Dermis microvascular lymphatic vessel endothelial cell (primary cell): ENCODE measurements at places on chromosomes 3 and 15. TPM values are rescaled to one million over a fixed set of nuclear protein-coding genes. Genes with fewer than 3 reads are reported as not detected.

DNA sequence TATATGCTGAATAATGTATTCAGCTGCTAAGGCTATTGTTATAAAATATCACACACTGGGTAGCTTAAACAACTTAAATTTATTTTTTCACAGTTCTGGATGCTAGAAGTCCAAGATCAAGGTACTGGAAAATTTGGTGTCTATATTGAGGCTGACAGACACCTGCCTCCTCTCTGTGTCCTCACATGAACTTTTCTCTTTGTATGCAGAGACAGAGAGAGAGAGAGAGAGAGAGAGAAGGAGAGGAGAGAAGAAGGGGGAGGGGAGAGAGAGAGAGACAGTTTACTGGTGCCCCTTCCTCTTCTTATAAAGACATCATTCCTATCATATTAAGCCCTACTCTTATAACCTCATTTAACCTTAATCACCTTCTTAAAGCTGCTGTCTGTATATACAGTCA lies 320.1 kb upstream of the THBS1 start:
- no peak for DNase-seq

GRCh38 chr3:56919137-56919796 lies 117.5 kb upstream of the ARHGEF3 start:
- no peak for DNase-seq

GRCh38 chr3:100613721-100614390 lies 4.5 kb downstream of the ADGRG7 start:
- no peak for DNase-seq

GRCh38 chr3:140247775-140248174 lies 312.8 kb downstream of the CLSTN2 start:
- DNase-seq, result no peak

DNA sequence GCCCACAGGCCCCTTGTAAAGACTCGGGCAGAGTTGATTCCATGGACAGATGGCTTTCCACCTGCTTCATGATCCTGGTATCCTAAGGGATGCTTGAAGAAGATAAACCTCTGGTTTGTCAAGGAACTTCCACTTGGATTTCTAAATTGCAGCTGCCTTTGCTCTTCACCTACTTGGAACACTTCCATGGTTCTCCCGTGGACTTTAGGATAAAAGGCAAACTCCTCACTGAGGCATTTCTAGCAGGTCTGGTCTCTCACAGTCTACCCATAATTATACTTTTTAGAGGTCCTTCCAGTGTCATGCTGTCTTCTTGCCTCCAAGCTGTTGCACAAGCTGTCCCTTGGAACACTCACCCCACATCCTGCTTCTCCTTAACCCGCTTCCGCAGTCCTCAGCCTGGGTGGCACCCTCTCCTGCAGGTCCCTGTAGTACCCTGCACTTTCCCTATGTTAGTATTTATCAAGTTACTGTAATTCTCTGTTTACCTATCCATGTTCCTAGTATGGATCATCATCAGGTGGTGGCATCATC lies 12.7 kb downstream of the TLNRD1 start:
- no peak for DNase-seq

DNA sequence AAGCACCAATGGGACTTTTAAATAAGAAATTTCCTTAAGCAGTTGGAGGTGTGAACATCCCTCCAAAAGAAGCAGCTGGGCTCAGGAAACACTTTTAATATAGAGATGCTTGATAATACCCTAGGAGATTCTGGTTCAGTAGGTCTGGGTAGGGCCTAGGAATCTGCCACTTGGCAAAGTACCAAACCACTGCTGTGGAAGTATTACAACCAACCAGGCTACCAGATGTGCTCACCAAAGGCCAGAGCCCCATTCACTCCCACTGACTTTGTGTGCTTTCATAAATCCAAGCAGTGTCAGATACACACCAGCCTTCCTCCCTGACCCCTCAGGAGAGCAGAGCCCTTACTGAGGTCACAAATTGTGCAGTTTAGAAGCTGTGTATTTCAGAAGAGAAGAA lies 162.6 kb downstream of the CCNL1 start:
- DNase-seq, result no peak

GRCh38 chr3:133856316-133856715 lies 39.4 kb downstream of the RAB6B start:
- DNase-seq, result no peak

DNA sequence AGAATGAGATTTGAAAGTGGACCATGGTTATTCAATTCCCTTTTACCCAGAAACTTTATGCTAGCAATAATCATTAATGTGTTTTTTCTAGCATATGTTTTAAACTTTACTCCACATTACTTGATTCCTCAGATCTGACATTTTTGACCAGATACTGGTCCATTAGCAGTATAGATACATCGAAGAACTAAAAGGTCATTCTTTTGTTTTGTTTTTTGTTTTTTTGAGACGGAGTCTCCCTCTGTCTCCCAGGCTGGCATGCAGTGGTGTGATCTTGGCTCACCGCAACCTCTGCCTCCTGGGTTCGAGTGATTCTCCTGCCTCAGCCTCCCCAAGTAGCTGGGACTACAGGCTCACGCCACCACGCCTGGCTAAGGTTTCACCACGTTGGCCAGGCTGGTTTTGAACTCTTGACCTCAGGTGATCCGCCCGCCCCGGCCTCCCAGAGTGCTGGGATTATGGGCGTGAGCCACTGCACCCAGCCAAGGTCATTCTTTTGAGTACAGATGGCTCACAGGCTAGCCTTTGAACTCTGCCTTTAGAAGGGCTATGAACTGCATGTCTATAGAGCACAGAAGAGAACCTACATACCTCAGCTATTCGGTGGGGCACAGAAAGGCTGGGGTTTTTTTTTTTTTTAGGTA lies 28.6 kb downstream of the CHP1 start:
- DNase-seq, result no peak

- no peak for DNase-seq
Measured at GRCh38 chr3:13647298-13648059, 98.6 kb downstream of the FBLN2 start.

DNA sequence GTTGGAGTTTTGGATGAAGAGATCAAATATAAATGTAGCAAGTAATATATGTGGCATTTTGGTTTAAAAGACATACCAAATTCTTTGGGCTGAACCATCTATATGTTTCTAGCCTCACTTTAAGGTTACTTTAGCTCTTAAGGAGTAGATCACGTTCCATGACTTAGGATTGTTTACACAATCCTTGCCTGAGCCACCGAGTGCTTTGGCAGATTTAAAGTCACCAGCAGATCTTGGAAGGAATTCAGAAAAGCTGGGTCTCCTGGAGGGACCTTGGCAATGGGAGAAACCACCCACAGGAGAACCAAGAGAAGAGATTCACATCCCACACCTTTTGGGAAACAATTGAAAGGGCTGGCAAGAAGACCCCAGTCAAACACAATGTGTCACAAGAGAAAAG lies 54.5 kb downstream of the TM4SF18 start:
- no peak for DNase-seq

DNA sequence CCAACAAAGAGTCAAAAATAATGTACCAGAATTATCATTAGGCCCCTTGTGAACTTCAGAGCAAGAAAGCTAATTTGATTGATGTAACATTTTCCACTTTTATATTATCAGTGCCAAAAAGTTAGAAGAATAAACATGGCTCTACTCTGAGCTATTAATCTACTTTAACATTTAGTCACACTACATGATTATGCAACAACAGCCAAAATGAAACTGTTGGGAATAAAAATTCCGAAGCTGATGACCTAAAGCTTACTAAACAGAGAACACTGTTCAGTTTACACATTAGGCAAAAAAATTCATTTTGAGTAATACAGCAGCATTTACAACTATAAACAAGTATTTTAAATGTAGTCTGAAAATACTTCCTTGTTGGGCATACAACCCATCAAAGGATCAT lies 1134.1 kb downstream of the EPHA3 start:
- no peak for DNase-seq

- no peak for DNase-seq
Measured at GRCh38 chr15:48720646-48721045, 75.1 kb upstream of the FBN1 start.

DNA sequence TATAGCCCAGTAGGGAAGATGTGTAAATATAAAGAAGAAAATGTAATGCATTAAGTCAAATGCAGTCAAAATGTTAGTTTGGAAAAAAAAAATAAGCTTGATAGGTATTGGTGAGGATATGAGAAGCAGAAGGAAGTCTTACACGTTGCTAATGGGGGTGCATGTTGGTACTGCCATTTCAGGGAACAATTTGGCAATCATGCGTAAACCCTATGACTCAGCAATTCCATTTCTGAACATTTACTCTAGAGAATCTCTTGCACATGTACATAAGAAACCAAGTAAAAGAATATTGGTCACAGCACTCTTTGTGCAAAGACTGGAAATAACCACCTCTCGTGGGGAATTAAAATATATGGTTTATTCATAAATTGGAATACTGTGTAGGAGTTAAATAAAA lies 35.5 kb upstream of the TIMP4 start:
- no peak for DNase-seq

DNA sequence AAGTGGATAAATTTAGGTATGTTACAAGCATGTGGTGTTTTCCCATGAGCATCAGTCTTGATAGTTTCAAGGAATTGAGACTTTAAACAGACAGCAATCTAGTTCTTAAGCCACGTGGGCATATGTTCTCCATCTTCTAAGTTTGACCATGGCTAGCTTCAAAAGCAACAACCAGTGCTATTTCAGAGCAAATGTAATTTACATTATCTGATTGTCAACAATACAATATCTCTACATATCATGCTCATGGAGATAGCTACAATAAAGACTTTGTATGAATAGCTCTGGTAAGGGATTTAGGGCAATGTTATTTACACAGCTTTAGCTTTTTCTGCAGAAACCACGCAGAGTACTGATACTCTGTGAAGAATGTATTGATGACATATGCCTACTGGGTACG lies 38.8 kb upstream of the PDZRN3 start:
- no peak for DNase-seq

- DNase-seq, result peak; percentile 85
Measured at GRCh38 chr3:188507244-188507720, 353.3 kb downstream of the LPP start.

DNA sequence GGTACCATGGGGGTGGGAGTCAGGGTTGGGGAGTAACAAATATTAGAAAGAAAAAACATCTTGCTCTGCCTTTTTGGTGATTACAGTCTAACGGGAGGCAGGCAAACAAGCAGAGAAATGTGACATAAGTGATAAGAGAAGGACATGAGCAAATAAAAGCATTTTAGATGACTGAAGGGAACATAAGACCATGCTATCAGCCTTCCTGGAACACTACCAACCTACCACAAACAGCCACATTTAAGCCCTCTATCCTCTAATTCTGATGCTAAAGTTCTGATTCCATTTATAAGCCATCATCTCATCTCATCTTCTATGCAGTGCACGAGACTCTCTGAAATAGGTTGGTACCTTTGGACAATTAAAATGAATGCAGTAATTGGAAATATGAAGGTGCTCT lies 243.4 kb upstream of the P2RY1 start:
- no peak for DNase-seq

- no peak for DNase-seq
Measured at GRCh38 chr3:138127636-138128365, 4.4 kb downstream of the A4GNT start.

DNA sequence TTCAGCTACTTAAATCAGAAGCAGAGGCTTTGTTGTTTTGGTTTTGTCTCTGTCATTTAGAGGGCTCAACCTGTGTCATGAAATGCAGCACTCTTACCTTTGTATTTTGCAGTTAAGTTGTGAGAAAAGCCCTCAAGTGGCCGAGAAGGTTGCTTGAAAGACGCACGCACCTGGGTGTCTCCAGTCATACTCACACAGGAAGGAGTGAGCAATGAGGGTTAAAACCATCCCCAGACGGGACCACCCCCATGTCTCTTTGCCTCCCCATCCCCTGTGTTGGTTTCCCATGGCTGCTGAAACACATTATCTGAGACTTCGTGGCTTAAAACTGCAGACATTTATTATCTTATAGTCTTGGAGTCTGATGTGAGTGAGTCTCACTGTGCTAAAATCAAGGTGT lies 376.1 kb upstream of the CFAP20DC start:
- no peak for DNase-seq

DNA sequence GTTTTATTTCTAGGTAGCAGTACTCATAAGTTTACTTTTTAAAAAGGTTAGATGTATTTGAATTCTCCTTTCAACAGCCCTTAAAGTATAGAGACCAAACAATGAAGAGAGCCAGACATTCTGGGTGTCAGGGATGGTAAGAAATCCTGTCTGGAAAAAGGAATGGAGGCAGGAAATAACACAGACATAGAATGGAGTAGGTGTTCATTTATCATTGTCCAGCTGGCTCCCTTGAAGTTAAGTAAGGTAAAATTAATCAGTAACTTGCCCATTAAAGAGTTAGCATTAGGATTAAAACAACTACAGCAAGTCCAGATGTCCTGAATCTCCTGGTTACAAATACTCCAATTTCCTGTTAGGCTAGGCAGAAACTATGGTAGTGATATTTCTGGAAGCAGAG lies 13.5 kb upstream of the SUCNR1 start:
- no peak for DNase-seq

GRCh38 chr3:32452009-32452408 lies 50.6 kb downstream of the CMTM6 start:
- no peak for DNase-seq

GRCh38 chr15:99177679-99178078 lies 71.7 kb downstream of the TTC23 start:
- peak; percentile 35 for DNase-seq

DNA sequence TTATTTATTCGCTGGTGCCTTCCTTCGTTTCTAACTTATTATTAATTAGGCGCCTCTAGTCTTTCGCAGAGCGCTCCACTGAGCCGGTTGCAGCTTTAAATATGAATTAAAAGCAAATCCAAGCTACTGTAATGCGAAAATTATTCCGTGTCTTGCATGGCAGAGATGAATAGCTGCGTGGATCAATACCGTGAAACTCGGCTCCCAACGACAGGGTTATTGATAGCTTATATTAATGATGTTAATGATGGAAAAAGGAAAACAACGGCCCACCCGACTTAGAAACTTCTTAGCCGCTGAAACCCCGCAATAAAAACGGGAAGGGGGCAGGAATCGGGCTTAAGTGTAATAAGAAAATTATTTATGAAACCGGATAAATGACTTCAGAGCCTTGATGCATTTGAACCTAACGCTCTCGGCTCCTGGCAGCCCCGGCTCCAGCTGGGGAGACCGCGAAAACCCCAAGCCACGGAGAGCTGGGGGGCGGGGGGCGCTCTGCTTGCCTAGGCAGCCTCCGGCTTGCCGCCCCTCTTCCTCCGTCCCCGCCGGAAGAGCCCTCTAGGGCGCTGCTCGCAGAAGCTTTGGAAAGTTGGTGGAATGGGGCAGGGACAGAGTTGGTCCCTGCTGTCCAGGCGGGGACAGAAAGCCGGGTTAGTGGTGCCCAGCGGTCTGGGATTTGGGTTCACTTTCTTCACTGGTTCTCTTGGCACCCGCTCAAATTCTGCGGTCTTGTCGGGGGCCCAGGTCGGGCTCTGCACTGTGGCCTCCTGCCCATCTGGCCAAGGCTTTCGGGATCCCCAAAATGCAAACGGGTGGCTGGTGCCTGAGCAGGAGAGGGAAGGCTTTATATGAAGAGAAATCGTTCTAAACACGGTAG lies 7.7 kb upstream of the ONECUT1 start:
- no peak for DNase-seq

Gene TMEM62
- total RNA-seq, result 11.4 and 12.7 TPM in 2 replicates

Gene GOLGA8T
- under 0.01 and 0.13 TPM in 2 replicates for total RNA-seq

Gene MKRN3
- total RNA-seq, result under 0.01 TPM in 1 of 2 replicates, not detected in the other

Gene TBL1XR1
- 121 and 141 TPM in 2 replicates for total RNA-seq

Gene KLHL40
- total RNA-seq, result not detected in 2 replicates

Gene SLC51B
- total RNA-seq, result not detected in 2 replicates

Gene RTF1
- total RNA-seq, result 11.9 and 13.9 TPM in 2 replicates

Gene TRAT1
- not detected in 2 replicates for total RNA-seq

Gene IP6K2
- total RNA-seq, result 31.1 and 47.2 TPM in 2 replicates

Gene ZNF620
- 5.6 and 5.8 TPM in 2 replicates for total RNA-seq

Gene ERICH6
- under 0.01 TPM in 2 replicates for total RNA-seq
